ENCODE measurements at places on chromosomes 2 and 18.

- DNase-seq, result no peak
Observed at GRCh38 chr2:47534179-47534919, 131.4 kb downstream of the MSH2 start.

DNA sequence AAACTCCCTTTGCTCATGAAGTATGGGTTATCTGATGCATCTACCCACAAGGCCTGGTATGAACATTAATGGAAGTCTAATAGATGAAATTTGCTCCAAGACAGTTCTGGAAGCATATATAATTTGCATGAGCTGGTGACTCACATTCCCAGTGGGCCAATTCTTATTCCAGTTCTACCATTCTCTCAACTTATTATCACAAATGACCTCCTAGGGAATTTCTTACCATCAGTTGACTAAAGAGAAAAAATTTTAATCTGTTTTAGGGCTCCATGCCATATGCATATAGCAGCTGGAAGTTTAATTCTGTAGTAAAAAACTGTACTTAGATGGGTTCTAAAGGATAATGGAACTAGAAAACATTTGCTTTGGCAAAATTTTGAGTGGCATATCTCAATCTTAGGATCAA lies 165.2 kb upstream of the COL3A1 start:
- DNase-seq, result no peak

GRCh38 chr2:5693287-5694201 lies 1.4 kb downstream of the SOX11 start:
- DNase-seq, result no peak

GRCh38 chr2:64828261-64828660 lies 160.9 kb upstream of the SLC1A4 start:
- no peak for DNase-seq

- DNase-seq, result no peak
Observed at GRCh38 chr2:219308142-219309101, 779 bp downstream of the PTPRN start.

DNA sequence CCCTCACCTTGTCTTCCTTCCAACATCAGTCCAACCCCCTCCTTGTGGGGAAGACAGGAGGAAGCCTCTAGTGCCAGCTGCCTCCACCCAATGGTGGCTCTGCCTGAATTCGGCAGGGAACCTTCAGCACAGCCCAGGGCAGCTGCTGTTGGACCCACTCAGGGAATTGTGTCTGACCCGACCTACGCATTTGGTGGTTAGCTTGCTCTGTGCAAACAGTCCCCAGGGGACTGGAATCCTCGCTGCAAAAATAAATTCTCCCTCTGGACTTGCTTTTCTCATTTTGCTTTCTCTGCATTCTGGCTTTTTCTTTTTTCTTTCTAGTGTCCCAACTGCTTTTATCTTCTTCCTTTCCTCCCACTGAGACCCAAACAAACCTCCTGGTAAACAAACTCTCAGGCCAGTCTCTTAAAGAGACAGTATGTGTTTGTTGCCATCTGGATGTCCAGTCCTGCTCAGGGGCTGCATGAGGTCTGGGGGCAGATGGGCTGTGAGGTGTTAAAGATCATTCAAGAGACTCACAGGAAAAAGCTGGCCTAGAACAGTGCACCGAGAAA lies 137.7 kb upstream of the HAAO start:
- no peak for DNase-seq

DNA sequence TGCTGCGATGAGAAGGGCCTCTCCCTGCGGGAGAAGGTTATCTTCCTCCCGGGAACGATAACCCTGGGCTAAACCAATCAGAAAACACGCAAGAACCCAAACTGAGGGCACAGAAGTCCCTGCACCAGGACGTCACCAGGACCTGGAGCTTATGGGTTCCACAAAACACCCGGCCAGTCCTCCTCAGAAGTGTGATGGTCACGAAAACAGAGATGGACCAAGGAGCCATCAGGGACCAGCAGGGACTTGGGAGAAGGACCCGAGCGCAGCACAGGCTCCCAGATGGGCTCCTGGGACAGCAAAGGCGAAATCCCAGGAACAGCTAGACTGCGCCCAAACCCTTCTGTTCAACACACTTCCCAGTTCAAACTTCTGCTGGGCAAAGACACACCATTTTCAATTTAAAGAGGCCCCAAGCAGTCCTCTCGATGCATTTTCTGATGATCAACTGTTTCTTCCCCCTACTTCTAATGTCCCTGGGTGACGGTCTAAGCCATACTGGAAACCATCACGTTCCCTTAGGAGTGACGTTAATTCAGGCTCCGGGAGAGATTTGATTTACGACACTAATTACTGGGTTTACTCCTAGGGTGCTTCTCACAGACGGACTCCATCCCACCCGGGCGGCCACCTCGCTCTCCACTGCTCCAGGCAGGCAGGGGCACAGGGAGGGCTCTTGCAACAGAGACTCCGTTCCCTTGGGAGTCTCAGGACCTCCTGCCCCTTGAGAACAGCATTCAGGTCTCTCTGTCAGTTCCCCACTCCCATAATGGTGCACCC lies 29.2 kb downstream of the ZNF516 start:
- DNase-seq, result no peak

- DNase-seq, result no peak
Observed at GRCh38 chr2:159187106-159187505, 99.4 kb downstream of the WDSUB1 start.

- DNase-seq, result no peak
Observed at GRCh38 chr2:37894601-37895000, 30.5 kb upstream of the RMDN2 start.

- no peak for DNase-seq
Observed at GRCh38 chr2:177724398-177725287, 332.1 kb downstream of the AGPS start.

DNA sequence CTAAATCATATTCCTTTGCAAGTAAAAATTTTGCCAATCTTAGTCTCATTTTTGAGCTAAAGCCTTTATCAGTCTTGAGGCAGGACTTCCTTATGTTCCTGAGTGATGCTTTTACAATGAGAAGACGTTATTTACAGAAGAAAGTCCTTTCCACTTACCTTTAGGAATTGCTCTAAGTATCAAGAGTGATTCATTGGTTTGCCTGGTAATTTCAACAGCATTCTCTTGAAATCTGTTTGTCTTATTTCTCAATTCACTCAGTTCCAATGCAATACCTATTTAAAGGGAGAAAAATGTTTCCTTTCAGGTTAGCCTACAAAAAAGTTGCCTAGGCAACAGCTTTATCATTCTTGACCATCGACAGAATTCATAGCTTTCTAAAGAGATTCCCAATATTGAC lies 137.2 kb downstream of the LAMA1 start:
- DNase-seq, result no peak

- no peak for DNase-seq
Observed at GRCh38 chr18:10329101-10329500, 125.3 kb upstream of the APCDD1 start.

- DNase-seq, result no peak
Observed at GRCh38 chr2:23566241-23567142, 181.5 kb downstream of the KLHL29 start.

GRCh38 chr2:178484245-178485041 lies 4.2 kb downstream of the PLEKHA3 start:
- no peak for DNase-seq

DNA sequence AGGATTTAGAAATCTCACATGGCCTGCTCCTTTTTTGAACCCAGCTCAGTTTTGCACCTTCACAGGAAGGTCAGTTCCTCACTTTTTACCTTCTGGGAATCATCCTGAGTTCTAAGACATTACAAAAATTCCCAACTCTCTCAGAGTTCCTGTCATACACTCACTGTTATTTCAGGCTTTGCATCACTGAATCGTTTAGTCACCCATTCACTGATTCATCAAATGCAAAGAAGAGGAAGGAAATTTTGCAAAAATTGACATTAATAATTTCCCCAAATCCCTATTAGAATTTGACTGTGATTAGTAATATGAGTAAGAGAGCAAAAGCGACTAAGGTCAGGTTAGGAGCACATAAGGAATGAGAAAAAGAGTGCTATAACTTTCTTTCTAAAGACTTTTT lies 197.5 kb downstream of the PDE1A start:
- DNase-seq, result no peak

DNA sequence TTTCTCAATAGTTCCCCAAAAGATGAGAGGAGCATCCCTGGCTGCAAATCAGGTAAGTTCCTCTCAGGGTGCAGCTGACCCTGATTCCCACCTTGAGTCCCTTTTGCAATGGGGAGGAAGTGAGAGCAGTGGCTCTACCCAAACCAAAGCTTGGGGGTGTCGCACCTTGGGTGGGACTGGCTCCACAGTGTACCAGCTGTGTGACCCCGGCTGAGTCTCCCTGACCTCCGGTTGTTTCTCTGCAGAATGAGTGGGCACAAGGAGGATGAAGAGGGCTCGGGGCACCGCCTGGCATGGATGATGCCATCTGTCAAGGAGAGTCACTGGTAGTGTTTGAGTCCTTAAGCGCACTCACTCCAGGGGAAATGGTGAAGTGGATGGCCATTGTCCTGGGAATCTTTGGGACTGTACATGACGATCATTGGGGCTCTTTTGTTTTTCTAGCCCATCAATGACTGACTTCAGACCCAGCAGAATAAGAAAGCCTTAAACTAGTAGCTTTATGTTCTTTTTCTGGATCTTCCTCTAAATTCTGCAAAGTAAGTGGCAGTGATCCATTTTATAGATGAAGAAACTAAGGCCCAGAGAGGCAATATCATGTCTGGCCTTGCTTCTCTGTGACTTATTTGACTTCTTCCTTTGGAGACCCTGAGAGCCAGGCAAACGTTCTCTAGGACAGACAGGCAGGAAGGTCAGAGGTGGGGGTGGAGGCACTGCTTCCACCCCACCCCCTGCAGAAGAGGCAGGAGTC lies 106.3 kb upstream of the ST3GAL5 start:
- no peak for DNase-seq

GRCh38 chr2:228273159-228273558 lies 91.7 kb upstream of the SPHKAP start:
- DNase-seq, result no peak

GRCh38 chr18:11050966-11051365 lies 98.4 kb downstream of the PIEZO2 start:
- no peak for DNase-seq

DNA sequence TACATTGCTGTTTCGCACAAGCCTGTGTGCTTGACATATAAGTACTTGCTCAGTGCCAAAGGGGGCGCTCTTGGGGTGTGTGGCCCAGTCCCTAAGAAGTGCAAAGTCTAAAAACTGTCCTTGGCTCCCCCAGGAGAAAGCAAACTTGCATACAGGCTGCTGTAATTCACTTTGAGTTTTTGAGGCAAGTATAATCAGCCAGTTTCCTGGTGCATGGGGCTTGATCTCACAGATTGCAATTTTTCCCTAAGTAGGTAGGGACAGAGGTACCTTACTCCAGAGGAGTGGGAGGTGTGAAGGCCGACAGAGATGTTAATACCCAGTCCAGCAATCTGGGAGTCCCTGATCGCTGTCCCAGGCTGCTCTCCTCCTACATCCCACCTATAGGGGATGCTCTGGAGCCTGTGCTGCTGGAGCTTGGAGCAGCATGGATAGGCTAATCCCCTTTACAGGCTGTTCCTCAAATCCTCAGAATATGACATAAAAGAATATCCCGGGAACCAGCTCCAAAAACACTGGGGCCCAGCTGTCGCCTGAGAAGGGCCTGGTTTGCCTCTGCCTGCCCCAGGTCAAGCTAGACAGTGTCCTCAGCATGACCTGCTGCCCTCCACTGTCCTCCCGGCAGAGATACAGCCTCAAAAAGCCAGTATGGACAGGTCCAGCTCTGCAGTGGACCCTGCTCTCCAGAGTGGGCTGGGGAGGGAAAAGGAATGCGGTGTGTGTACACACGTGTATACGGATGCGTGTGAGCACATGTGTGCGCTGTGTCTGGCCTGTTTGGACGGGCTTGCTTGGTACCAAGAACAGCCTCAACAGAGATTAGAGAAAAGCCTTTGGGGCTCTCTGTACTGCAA lies 136.5 kb upstream of the HAAO start:
- DNase-seq, result no peak

DNA sequence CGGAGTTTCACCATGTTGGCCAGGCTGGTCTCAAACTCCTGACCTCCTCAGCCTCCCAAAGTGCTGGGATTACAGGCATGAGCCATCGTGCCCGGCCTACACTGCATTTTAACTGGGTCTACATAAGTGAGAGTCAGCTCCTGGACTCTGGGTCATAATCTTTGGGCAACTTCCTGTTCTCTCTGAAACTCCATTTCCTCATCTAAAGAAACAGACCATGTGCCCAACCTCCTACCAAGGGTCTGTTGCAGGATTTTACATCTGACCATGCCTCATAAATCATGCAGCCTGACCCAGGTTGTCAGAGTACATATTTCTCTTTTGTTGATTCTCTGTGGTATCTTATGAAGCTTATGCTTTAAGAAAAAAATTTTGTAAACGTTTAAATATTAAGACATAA lies 280.4 kb downstream of the ALPK2 start:
- no peak for DNase-seq

DNA sequence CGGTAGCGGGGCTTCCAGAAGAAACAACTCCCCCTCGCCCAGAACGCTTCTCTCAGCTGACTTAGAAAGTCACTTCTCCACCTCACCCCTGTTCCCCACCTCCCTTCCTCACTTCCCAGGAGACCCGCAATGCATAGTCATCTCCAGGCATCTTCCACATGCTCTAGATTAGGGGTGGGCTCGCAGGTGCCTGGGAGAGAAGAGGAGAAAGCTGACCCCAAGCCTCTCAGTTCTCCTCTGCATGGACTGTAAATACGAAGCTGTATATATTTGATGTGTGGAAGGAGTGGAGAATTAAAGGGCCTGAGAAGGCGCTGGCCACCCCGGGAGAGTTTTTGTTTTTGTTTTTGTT lies 1.8 kb downstream of the MAL start:
- DNase-seq, result no peak

DNA sequence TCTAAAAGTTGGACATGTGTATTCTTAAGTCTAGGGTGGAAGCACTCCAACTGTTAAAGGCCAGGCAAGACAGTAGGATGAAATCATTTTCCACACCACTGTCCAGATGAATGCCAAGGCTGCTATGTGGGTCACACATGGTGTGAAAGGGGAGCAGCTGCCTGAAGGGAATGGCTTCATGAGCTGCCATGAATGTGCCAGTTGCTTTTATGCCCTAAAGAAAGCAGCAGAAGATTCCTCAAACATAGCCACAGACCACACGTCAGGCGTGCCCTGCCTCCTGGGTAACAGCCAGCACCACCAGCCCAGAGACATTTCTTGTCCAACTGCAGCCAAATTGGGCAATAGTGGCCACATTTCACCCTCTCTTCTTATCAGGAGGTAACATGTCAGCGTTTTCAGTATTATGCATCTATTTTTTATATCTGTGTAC lies 130.2 kb downstream of the MTCL1 start:
- DNase-seq, result no peak

GRCh38 chr18:78430131-78430758 lies 549.4 kb upstream of the SALL3 start:
- DNase-seq, result no peak

GRCh38 chr2:168716839-168717238 lies 85.6 kb upstream of the NOSTRIN start:
- DNase-seq, result no peak
